T-helper 1 cell treated with Interleukin-12 subunit alpha and Interleukin-12 subunit beta and Interleukin-4 antibody, amounts not matched to agents 30 ng/mL and 1 ng/mL, for 36 hours (primary cell): ENCODE measurements at places on chromosomes 12 and 14. TPM values are rescaled to one million over a fixed set of nuclear protein-coding genes. Genes with fewer than 3 reads are reported as not detected.

GLT1D1 gene
- 0.22 and 0.56 TPM in 2 replicates for total RNA-seq

GPR162 gene
- 0.17 and 0.29 TPM in 2 replicates for total RNA-seq

SYNE3 gene
- 72.5 and 76.2 TPM in 2 replicates for total RNA-seq

ADCY6 gene
- 0.22 and 0.32 TPM in 2 replicates for total RNA-seq

IL22 gene
- 4.0 and 4.1 TPM in 2 replicates for total RNA-seq

SERPINA3 gene
- total RNA-seq, result not detected in 2 replicates

GDF3 gene
- not detected in 2 replicates for total RNA-seq
